ENCODE measurements at places on chromosomes 2 and 18. TPM values are rescaled to one million over a fixed set of nuclear protein-coding genes. Genes with fewer than 3 reads are reported as not detected.

Gene KCNJ3
- total RNA-seq = not detected

Gene PRSS56
- not detected for total RNA-seq

Gene XDH
- total RNA-seq = not detected

Gene CCDC74B
- total RNA-seq = 0.94 TPM

Gene DYNAP
- total RNA-seq = not detected

Gene SPDYA
- total RNA-seq = 1.8 TPM

Gene TANC1
- total RNA-seq = 0.34 TPM

Gene PROKR1
- total RNA-seq = not detected

- no peak for DNase-seq
These were observed 17.1 kb upstream of the POU3F3 start for GRCh38 chr2:104836841-104837240.

DNA sequence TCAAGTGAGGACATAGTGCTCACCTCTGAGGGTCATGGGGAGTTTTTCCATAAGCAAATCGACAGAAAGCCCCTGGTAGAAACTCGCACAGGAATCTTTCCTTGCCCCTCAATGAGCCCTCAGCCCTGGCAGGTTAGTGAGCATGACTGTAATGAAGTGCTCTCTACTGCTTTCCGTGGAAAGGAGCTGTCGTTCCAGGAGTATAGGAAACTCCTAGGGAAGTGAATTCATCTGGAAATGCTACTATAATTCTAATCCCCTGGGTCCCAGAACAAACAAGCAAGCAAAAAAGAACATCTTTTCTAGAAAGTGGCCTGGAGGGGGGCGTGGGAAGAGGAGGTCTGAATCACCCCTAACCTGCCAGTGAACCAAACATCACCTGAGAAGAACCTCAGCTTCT is 18.1 kb downstream of the BCL2L11 start:
- no peak for DNase-seq

- DNase-seq = no peak
These were observed 268.3 kb upstream of the SPRED2 start for GRCh38 chr2:65700720-65701119.

DNA sequence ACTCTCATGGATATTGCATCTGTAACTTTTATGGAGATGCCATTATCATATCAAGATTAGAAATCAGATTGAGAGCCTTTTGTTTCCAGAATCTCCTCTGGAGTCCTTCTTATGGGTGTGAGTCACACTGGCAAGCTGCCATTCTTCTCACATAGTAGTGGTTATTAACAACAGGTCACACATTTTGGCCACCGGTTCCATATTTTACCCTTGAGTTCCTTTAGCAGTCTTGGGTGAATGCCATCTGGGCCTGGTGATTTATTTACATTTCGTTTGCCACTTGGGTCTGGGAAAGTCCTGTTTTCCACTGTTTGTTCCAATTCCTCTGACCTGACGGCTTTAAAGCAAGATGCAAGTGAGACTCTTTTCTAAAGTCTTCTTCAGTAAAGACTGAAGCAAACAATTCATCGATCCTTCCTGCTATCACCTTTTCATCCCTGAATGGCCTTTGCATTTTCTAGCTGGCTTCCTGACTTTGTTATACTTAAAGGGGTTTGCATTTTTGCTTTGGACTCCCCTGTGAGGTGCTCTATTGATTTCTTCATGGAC is 80.5 kb upstream of the CAVIN2 start:
- DNase-seq = no peak

GRCh38 chr2:145724311-145724898 is 1204.5 kb upstream of the ZEB2 start:
- no peak for DNase-seq

GRCh38 chr2:216139884-216140283 is 30.7 kb downstream of the XRCC5 start:
- no peak for DNase-seq

DNA sequence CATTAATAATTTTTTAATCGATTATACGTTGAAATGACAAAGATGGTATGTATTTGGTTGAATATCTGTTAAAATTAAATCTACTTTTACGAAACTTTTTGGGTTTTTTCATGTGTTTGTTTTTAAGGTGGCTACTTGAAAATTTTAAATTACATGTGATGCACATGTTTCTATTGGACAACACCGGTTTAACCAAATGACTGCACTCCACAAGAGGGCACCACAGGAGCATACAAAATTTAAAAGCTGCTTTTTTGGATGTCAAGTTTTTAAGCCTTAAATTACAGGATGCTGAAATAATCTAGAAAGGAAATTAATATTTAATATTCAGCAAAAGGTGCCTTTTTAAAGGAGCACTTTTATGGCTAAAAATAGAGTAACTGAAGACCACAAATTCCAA is 98.7 kb downstream of the ACVR1 start:
- DNase-seq = peak; percentile 20

GRCh38 chr18:63095768-63096167 is 223.8 kb downstream of the BCL2 start:
- DNase-seq = no peak

DNA sequence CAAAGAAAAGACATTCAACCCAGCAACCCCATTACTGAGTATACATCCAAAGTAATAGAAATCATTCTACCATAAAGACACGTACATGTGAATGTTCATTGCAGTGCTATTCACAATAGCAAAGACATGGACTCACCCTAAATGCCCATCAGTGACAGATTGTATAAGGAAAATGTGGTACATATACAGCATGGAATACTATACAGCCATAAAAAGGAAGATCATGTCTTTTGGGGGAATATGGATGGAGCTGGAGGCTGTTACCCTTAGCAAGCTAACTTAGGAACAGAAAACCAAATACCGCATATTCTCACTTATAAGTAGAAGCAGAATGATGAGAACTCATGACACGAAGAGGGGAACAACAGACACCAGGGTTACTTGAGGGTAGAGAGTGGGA is 145.9 kb downstream of the GULP1 start:
- no peak for DNase-seq

DNA sequence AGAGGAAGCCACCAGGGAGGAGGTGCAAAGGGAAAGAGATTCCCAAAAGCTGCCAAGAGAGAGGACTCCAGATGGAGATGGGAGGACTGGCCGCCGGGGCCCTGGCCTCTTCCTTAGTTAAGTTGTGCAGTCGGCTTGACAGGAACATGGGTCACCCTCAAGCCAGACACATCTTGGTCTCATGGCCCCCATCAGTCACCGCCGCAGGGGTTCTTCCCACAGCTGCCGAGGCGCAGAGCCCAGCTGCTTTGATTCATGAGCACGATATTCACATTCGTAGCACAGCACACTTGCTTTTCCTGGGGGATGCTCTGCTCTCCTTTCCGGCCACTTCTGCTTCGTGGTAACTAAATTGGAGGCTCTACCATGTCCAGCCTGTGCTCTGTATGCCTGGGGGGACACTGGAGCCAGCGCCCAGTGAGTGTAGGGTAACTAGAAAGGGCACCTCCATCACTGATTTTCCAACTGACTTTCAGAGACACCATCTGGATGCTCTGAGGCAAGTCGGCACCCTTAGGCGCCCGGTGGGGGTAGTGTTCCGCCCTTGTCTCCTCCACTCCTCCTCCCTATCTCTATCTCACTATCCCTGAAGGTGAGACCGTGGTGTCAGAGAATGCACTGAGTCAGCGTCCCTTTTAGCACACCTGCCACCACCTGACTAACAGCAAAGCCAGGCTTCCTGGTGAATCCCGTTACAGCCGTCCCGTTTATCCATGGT is 13.3 kb downstream of the TWIST2 start:
- DNase-seq = no peak

DNA sequence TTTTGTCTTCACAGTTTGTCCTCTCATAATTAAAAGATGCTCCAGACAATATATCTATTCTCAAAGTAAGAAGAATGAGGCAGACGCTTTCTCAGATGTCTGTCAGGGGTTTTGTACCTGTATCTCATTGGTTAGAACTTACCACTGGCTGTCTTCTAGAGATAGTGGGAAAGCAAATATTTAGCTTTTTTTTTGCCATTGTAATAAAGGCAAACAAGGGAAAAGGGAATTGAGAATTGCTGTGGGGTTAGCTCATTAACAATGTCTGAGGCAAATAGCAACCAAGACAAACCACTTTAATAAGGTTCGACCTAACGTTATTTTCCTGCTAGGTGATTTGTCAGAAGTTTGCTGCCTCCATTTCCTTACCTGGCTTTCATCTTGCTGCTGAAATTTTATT is 30.0 kb downstream of the ZNF638 start:
- DNase-seq = no peak

- DNase-seq = no peak
These were observed 434.2 kb downstream of the GRB14 start for GRCh38 chr2:164187121-164187520.

GRCh38 chr18:58845928-58846724 is 18.6 kb upstream of the ZNF532 start:
- DNase-seq = no peak

- no peak for DNase-seq
These were observed 414.7 kb downstream of the LPIN1 start for GRCh38 chr2:12161085-12161484.

GRCh38 chr2:72833084-72833714 is 7.4 kb upstream of the EXOC6B start:
- no peak for DNase-seq

DNA sequence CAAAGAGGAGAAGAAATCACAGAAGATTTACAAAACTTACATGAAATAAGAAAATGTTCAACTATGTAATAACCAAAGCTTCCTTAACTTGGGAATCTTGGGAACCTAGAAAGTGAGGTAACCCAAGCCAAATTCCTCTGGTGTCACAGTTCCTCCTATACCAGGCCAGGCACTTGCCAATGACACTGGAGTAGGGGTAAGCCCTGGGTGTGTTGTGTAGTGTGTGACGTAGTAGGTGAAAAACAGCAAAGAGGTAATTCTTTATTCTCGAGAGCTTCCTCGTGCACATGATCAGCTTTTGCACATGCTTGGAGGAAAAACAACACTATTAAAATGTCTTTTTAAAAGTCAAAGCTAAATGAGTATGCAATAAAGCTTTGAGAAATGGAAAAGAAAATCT is 118.0 kb downstream of the METTL8 start:
- DNase-seq = no peak

DNA sequence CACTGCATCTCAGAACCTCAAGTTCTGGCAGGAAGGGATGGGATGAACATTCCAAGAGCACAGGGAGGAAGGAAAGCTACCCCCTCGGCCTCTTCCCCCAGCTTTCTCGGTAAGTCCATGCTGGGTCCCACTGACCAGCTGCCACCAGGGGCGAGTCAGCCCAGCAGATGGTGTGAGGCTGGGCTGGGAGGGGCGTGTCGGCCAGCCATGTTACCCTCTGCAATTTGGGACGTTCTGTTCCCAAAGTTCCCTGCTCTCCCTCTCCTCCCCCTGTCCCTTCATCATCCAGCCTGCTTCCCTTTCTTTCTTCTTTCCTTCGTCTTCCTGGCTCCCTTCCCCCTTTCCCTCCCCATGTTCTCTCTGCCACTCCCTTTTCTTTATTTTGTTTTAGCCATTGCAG is 74.3 kb upstream of the TNP1 start:
- no peak for DNase-seq

- DNase-seq = peak; percentile 34
These were observed 128.0 kb downstream of the ARL4C start for GRCh38 chr2:234368861-234369261.

GRCh38 chr2:232061265-232061664 is 99.8 kb downstream of the DIS3L2 start:
- no peak for DNase-seq

DNA sequence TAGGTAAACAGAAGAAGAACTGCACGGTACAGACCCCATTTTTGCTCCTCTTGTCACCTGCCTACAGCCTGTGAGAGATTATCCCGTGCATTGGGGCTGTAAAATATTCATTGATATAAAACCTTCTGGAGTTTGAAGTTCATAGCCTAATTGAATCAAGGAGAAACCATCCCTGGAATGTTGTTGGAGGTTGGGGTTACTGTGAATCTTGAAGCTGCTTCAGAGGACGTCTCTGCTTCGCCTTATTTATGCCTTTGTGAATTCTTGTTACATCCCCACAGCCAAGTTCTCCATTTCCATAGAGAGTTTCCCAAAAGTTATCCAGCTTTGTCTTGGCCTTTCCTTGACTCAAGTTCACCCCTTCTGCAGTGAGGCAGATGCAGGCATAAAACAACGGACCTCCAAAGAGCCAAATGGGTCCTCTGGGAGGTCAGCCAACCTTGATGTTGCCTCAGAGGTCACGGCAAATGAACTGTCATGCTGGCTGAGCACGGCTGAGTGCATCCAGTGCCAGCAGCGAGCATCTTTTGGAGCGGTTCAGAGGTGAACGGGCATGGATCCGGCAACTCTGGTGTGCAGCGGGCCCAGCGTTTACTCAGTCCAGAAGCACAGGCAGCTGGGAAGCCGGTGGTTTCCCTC is 317.6 kb downstream of the PRKCE start:
- DNase-seq = no peak

DNA sequence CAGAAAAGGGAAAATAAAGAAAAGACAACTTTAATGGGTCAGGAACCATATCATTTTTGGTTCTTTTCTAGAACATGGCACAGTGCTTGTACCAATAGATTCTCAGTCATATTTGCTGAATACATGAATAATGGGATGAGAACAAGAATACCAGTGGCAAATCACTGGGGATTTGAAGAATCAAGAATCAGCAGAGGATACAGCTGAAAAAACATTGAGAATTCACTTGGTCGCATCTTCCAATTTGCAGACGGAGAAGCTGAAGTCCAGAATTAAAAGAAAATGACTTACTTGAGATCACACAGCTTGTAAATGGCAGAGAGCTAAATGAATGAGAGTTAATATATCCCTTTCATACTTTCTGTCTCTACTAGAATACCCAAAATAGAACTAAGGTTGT is 362.2 kb downstream of the RAD51AP2 start:
- no peak for DNase-seq

- DNase-seq = no peak
These were observed 167.9 kb downstream of the PARD3B start for GRCh38 chr2:204713211-204713610.

DNA sequence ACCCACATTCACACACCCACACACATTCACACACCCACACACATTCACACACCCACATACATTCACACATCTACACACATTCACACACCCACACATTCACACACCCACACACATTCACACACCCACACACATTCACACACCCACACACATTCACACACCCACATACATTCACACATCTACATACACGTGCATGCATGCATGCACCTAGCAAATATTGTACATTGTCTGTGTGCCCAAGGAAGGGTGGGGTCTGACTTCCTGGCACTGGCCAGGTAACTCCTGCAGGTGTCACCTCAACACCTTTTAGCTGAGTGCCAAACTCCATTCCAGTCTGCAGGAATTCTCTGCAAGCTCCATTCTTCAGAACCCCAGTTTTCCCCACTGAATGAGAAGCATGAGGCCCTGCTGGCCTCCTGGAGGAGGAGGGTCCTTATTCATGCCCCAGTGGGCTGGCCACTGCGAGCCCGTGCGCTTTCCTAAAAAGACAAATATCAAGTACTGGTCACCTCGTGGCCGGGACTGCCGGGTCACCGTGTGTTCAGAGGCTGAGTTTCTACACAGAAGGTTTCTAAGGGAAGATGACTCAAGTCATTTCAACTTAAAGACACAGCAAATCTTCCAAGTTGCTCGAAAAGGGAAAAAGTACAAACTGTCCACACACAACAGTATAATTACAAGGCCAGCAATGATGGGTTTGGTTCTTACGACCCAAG is 131.5 kb downstream of the HDAC4 start:
- DNase-seq = no peak
